ENCODE measurements at places on chromosomes 13 and 19.

DNA sequence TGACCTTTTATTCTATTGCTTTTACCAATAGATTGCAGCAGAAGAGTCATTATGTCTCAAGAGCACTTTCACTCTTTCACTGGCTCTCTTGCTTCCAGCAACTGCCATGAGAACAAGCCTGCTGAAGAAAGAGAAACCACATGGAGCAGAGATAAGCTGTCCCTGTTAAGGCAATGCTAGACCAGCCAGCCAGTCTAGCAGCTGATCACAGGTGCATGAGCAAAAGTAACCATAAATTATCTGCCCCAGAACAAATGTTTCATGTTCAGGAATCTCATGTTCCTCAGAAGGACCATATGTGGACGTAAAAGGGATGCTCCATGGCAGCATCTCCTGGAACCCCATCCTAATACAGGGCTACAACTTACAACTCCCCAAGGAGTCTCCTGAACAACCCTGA, 20.4 kb upstream of the DCLK1 start:
- no peak for DNase-seq

DNA sequence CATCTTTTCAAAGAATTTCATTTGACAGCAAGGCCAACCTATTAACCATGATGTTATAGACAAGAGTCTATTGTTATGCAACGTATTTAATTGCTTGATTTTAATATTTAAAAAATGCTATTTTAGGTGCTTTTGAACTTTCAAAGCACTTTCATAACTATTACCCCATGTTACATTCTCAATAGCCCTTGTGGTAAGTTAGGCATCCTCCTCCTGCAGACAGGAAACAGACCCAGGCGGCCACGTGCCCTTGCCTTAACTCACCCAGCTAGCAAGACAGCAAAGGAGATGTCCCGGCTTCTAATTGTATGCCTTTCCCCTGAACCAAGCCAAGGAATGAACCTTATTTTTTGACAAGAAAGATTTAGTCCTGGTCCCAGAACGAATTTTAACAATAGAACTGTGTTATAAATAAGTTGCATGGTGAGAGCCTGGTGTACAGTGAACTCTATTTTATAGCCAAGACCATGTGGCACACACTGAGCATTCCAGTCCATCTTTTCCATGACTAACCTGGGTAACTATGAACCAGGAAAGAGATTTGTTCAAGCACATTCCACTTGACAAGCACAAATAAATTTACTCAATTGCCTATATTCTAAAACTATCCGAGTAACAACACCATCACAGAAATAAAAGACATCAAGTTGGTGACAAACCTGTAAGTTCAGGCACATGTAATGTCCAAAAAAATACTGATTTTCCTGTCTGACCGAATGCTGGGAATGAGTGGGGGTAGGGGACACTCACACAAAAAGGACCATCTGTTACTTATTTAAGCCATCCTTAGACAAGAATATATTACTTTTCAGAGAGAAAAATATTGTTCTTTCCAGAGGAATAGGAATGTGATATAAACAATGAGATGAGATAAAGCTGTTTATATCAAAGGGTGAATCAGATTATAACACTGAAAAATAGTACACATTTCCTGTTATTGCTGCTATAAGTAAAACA, 163.0 kb downstream of the EFNB2 start:
- no peak for DNase-seq

DNA sequence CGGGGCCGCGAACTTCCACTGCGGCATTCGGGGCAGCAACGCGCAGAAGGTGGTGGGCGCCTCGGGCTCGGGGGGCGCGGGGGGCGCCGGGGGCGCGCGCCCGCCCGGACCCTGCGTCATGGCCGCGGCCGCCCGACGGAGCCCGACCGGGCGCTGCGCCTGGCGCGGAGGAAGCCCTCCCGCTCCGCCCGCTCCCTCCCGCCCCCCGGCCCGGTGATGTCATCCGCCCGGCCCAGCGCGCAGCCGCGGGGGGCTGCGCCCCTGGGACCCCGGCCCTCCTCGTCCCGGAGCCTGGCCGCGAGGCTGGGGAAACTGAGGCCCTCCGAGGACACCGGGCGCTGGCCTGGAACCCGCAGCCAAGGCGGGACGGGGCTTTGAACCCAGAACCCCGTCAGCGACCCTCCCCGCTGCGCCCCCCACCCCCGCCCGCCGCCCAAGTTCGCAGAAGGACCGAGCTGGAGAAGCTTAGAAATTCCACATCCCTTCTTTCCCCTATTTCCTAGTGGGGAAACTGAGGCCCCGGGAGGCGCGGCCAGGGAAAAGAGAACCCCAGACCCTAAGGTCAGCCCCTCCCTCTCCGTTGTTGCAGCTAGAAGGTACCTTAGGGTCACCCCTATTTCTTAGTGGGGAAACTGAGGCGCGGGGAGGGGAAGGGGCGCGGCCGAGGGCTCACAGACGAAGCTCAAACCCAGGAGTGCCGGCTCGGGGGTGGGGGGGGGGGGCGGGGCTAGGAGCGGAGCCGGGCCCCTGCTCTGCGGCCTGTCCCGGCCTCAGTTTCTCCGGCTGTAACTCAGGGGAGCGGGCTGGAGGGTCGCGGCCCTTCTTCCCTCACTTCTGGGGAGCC, at the start of gene SHC2:
TSS of gene SHC2 (minus strand) at position 157 of the 844 bp plus-strand sequence. CDS start at position 120, 37 bp downstream.
- no peak for DNase-seq

GRCh38 chr19:17324357-17325114, 10.1 kb downstream of the ANO8 start:
- DNase-seq, result no peak

- DNase-seq, result no peak
Measured at GRCh38 chr19:8320564-8321066, 560 bp downstream of the NDUFA7 start.

GRCh38 chr13:36858290-36858689, 39.3 kb downstream of the RFXAP start:
- no peak for DNase-seq

DNA sequence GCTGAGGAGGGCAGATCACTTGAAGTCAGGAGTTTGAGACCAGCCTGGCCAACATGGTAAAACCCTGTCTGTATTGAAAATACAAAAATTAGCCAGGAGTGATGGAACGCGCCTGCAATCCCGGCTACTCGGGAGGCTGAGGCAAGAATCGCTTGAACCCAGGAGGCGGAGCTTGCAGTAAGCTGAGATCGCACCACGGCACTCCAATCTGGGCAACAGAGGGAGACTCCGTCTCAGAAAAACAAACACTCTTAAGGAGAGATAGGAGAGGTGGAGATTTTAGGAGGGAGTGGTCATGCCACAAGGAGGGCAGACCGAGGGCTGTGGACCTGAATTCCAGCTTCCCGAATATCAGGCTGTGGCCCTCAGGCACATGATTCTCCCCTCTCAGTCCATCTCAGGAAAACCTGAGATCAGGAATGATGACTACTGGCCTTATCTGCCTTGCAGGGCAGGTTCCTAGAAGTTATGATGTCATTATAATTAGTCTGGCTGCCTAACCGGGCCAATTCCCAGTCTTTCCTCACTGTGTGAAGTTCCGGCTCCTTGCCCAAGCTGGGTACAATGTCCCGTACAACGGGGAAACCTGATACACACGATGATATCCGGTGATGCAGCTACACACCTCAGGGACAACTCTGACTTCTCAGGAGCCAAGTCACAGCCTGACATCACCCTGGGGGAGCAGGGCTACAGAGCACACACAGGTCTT, 2.5 kb downstream of the SLC35E1 start:
- no peak for DNase-seq

GRCh38 chr19:30360376-30361106, 11.6 kb upstream of the ZNF536 start:
- no peak for DNase-seq

GRCh38 chr13:71517004-71517403, 350.0 kb downstream of the DACH1 start:
- no peak for DNase-seq

DNA sequence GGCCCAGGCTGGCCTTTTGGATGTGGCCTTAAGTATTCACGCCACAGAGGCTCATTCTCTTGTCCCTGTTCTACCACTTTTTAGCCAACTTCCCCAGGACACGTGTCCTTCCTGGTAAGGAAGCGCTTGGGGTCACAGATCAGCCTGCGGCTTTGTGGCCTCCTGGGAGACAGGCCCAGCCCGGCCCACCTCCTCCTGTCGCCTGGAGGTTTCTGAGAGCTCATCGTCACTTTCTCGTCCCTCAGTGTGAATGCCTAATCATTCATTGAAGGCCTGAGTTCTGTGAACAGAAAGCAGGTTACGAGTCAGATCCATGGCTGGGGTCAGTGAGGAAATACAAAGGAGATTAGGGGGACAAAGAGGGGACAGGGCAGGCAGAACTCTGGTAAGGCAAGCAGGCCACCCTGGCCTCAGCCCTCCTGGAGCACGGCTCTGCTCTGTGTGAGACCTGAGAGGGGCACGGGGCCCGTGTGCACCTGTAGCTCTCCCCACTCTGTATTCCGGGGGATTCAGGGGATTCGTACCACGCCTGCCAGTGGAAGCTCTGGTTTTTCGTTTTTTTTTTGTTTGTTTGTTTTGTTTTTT, 38.6 kb upstream of the TSHZ3 start:
- no peak for DNase-seq

All from stimulated activated CD4-positive, alpha-beta T cell treated with anti-CD3 and anti-CD28 coated beads, Interleukin-1b, Interleukin-23, amount 100 ng/mL, for 1 hour (primary cell).